H9 (cell line): ENCODE measurements at places on chromosomes 3 and 15. TPM values are rescaled to one million over a fixed set of nuclear protein-coding genes. Genes with fewer than 3 reads are reported as not detected.

ISY1 gene
- 28.1 TPM in 2 replicates for total RNA-seq

SERPINI1 gene
- total RNA-seq, result 5.8 and 6.0 TPM in 2 replicates

ZPLD1 gene
- not detected in 2 replicates for total RNA-seq

ECE2 gene
- not detected in 2 replicates for total RNA-seq

SLC22A14 gene
- not detected in 2 replicates for total RNA-seq

PARP3 gene
- total RNA-seq, result 1.3 and 2.1 TPM in 2 replicates

PTPRG gene
- total RNA-seq, result 64.8 and 69.3 TPM in 2 replicates

IQGAP1 gene
- total RNA-seq, result 67.0 and 72.4 TPM in 2 replicates

SERPINI2 gene
- total RNA-seq, result 0.22 TPM in 1 of 2 replicates, not detected in the other

CLSTN2 gene
- 0.66 and 0.68 TPM in 2 replicates for total RNA-seq

TMEM158 gene
- total RNA-seq, result 29.1 and 30.3 TPM in 2 replicates

MAP6D1 gene
- 5.6 and 7.1 TPM in 2 replicates for total RNA-seq

ADAMTS9 gene
- 0.18 and 0.46 TPM in 2 replicates for total RNA-seq

GCNT3 gene
- total RNA-seq, result not detected in 2 replicates

POLQ gene
- 14.7 and 15.4 TPM in 2 replicates for total RNA-seq

SMCO1 gene
- not detected in 2 replicates for total RNA-seq
